CD8-positive, alpha-beta T cell (primary cell): ENCODE measurements at places on chromosomes 4 and X. TPM values are rescaled to one million over a fixed set of nuclear protein-coding genes. Genes with fewer than 3 reads are reported as not detected.

PDCL2 gene
- not detected for total RNA-seq

POU3F4 gene
- not detected for total RNA-seq

GPRASP3 gene
- total RNA-seq, result 0.94 TPM

HTN1 gene
- total RNA-seq, result not detected

CPE gene
- total RNA-seq, result not detected

PWWP3B gene
- not detected for total RNA-seq
